ELF-1 (cell line): ENCODE measurements at places on chromosomes 6 and 20.
A peak's percentile ranks its signal among the peaks of the same experiment; 100 is the strongest.

DNA sequence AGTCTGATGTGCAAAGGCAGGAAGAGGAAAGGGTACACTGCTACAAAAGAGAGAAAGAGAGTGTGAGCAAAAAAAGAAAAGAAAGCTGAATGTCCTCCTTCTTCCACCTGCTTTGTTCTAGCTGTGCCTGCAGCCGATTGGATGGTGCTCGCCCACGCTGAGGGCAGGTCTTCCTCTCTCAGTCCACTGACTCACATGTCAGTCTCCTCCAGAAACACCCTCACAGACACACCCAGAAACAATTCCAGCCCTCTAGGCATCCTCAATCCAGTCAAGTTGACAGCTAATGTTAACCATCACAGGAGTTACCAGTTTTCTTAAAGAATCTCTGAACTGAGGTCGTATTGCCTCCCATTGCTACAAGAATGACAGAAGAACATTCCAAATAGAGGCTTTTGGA lies 411.9 kb upstream of the SASH1 start:
- DNase-seq: peak; percentile 59

- DNase-seq: no peak
Observed at GRCh38 chr20:32201977-32202363, 5.6 kb downstream of the PLAGL2 start.

- DNase-seq: peak; percentile 82
Observed at GRCh38 chr20:31594558-31595379, 10.3 kb upstream of the ID1 start.

DNA sequence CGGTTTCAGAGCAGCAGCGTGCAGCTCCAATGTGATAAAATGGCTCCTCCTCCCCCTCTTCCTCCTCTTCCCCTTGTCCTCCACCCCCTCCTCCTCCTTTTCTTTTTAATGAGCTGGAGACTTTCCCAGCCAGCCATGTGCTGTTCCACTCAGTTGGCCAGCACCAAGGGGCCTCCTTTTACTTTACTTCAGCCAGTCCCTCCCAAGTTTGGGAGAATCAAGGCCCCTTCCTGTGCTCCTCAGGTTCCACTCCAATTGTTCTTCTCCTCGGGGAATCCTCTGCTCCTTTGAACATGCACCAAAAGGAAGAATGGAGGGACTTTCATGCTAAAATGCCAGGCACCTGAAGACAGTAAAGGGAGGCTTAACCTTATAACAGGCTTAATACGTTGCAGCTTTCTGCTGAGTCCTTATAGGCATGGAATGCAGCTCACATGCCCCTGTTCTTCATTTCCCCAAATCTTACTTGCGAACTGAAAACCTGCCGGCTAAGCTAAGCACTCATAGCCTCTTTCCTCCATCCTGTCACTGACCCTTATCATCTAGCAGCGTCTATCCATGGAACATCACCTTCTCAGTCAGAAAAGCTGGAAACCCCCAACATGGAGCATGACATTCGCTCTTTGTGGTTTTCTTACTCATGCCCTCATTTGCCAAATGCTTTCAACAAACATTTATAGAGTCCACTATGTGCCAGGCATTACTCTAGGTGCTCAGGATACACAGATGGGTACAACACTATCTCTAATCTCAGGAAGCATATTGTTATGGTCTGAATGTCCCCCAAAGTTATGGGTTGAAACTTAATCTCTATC lies 170.6 kb downstream of the PHACTR1 start:
- DNase-seq: peak; percentile 38

DNA sequence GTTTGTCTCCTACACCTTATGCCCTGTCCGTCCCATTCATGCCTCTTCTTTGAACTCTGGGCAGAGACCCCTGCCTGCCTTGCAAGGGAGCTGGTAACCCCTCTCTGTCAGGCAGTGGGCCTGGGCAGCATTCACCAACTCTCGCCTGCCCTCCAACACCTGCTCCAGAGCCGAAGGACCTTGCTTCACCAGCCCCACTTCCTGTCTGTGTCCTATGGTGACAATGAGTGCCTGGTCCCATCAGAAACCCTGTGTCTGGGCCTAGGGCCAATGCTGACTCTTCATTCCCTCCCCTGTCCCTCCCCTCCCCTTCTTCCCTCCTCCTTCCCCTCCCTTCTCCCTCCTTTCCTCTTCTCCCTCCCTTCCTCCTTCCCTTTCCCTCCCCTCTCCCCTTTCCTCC lies 22.8 kb upstream of the PCMTD2 start:
- no peak for DNase-seq

DNA sequence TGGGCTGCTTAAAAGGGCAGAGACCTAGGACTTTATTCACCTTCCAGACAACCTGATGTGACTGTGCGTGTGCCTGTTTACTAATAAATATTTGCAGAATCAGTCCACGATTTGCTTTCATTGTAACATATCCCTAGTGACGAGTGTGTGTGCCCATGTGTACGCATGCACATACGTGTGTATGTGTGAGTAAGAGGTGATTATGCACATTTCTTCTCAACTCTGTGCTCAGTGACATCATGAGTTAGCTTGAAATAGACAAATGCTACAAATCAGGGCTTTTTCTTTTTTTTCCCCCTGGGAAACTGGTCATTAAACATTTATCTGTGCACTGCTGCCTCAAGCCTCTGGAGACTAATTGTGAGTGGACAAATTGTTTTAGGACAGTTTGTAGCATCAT lies 242.6 kb upstream of the SOX4 start:
- DNase-seq: no peak

DNA sequence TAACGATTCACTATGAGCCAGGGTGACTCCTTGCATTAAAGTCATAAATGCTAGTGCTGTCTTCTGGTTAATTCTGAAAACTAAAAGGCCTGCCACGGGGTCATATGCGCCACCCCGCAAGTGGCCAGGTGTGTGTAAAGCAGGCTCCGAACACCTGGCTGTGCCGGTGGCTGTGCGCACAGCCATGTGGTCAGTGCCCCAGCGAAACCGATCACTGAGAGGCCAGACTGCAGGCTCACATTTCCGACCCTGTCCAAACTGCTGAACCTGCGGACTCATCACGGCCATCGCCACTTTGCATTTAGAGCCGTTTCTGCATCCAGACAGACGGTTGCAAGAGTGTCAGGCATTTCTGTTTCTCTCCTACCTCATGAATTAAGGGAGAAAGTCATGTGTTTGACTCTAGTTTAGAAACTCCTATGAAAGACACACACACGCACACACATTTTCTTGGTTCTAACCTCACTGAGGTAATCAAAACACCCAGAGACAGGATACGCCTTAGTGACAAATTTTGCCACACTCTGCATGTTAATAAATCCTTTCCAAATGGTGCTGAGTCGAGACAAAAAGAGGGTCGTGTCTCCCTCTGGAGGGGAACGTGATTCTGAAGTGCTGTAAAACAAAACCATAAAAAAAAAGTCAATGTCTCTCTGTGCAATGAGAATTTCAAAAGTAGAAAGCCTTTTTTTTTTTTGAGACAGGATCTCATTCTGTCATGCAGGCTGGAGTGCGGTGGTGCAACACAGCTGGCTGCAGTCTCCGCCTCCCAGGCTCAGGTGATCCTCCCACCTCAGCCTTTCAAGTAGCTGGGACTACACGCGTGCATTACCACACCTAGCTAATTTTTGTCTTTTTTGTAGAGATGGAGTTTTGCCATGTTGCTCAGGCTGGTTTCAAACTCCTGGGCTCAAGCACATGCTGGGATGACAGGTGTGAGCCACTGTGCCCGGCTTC lies 31.0 kb upstream of the TCFL5 start:
- DNase-seq: no peak

DNA sequence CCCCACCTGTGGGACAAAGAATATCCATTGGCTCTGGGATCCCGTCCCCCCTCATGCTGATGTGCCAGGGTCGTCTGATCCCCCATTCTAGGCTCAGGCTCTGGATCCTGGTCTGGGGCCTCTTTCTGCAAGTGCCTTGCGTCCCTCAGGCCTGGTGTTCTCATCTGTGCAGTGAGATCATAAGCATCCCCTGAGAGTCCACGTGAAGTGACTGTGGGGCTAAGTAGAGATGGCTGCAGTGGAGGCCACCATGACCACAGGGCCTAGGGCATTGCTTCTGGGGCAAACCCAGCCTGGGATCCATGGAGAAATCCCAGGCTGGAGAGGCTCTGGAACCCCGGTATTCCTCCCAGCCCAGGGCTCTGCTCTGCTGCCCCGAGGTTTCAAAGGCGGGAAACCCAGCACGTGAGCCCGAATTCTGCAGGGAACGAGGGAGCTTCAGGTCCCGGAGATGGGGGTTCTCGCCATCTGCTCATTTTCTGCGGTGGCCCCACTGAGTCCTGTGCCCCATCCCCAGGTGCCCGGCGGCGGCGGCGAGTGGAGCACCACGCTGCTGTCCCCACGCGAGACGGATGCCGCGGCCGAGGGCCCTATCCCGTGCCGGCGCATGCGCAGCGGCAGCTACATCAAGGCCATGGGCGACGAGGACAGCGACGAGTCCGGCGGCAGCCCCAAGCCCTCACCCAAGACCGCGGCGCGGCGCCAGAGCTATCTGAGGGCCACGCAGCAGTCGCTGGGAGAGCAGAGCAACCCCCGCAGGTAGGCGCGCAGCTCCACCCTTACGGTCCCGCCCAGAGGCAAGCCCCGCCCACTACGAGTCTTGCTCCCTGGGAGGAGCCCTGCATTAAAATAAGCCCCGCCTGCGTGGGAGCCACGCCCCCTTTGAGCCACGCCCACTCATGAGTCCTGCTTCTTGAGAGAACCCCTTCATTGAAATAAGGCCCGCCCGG lies 105.5 kb upstream of the MYL9 start:
- peak; percentile 93 for DNase-seq

- no peak for DNase-seq
Observed at GRCh38 chr20:31751126-31751525, 12.0 kb downstream of the TPX2 start.

GRCh38 chr6:156427345-156427744 lies 349.8 kb upstream of the ARID1B start:
- no peak for DNase-seq
